Fibroblast of upper back skin (primary cell): ENCODE measurements at places on chromosomes 12 and 14.

- peak; percentile 54 for DNase-seq
Measured at GRCh38 chr12:43062201-43062895, 472.8 kb upstream of the PRICKLE1 start.

GRCh38 chr12:97985834-97986233 is 523.2 kb downstream of the RMST start:
- DNase-seq: no peak

GRCh38 chr12:99137124-99137855 is 492.2 kb downstream of the APAF1 start:
- DNase-seq: no peak

- no peak for DNase-seq
Measured at GRCh38 chr12:69834147-69834546, 9.1 kb downstream of the MYRFL start.

DNA sequence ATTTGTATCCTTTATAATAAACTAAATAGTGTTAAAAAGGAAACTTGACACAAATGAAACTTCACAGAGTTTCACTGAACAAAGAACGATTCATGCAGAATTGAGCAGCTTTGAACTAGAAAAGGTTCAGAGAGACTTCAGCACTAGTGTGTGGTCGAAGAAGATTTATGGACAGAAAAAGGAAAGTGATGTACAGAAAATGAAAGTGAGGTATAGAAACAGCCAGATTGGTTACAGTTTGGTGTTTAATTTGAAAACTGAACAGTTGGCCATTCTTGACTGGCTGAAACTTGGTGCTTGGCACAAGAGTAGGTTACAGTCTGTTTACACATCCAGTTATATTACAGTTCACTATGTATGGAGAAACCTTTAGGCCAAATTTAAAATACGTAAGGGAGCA is 207.1 kb downstream of the GALC start:
- DNase-seq: no peak

DNA sequence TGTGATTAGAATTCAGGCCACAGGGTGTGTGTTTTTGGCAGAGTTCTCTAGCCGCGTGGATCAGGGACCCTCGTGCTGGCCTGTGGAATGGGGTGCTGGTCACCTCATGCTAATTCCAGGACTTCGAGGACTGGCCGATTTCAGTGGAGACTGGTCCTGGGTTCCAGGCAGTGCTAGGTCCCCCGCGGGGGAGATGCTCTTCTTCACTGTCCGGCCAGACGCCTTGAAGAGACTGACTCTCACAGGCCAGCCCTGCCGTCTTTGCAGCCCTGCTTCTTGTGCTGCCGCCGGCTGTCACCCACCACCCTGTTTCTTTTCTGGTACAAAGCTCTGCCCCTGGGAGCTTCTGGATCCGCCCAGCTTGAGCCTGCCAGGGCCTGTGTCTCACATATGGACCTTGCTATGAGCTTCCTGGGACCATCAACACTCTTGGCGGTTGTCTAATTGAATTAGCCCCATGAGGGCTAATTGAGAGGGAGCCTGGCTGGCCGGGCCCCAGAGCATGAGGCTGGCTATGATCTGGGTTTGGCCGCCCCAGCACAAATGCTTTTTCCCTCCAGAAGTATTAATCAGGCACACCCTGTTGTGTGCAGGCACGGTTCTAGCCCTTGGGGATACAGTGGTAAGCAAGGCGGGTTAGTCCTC is 8.2 kb downstream of the MLXIP start:
- DNase-seq: no peak

DNA sequence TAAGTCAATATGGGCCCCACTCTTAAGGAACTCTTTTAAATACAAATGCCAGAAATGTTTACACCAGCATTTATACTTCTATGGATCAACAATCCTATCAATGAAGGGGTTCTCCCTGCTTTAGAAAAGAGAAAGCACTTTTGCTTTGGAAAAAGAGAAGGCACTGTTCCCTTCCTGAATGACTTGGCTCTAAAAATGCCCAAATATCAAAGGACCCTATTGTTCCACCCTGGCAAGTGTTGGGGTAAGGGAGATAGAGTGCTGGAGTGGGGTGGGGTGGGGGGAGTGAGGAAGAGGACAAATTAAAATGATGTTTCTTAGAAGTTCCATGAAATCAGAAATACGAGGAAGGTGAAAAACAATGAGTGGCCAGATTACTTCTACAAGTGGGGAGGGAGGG is 131.6 kb upstream of the GRIN2B start:
- DNase-seq: no peak

GRCh38 chr14:56002876-56003625 is 115.2 kb upstream of the PELI2 start:
- no peak for DNase-seq

GRCh38 chr14:100679707-100680438 is 46.8 kb upstream of the DLK1 start:
- peak; percentile 85 for DNase-seq

GRCh38 chr12:88056571-88056970 is 27.4 kb upstream of the C12orf50 start:
- no peak for DNase-seq

GRCh38 chr12:6204533-6205143 is 4.4 kb downstream of the CD9 start:
- DNase-seq: peak; percentile 46

DNA sequence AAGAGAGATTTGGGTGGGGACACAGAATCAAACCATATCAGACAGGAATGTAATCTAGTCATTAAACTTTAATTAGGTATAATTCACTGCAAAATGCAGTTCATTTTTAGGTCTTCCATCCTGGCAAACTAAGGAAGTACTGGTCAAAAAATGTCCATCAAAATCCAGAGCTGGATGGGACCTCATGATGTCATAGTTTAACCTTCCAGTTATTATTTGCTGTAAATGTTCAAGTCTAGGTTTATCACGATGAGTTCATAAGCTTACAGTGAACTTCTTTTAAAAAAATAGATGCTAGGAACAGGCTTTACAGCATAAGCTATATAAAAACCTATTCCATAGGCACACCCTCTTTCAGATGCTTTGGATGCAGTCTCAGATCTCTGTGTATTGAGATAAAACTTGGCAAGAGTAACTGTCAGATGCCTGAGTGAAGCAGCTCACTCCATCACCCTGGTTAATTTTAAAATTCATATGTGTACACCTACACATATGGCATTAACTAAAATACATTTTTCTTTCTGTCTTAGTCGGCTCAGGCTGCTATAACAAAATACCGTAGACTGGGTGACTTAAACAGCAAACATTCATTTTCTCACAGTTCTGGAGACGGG is 7.9 kb downstream of the SSPN start:
- peak; percentile 44 for DNase-seq

DNA sequence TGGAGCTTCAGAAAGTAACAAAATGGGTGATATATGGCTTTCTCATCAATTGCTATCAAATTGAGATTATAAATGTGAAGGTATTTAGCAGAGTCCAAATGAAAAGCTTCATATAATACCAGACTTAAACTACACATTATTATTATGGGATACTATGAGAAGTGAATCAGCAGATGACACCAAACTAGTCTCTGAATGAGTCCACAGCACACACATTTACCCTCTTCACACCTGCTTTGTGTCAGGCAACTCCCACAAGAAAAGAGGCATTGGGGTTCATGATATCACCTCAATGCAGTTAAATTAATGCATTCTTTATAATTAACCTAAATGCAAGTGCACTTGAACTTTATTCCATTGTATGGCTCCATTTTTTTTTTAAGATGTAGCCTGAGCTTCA is 330.5 kb downstream of the BCL11B start:
- no peak for DNase-seq

- DNase-seq: no peak
Measured at GRCh38 chr14:99325016-99325415, 53.0 kb upstream of the BCL11B start.

GRCh38 chr14:54928216-54928615 is 25.6 kb upstream of the GCH1 start:
- no peak for DNase-seq

- DNase-seq: peak; percentile 34
Measured at GRCh38 chr12:64687816-64688215, 71.4 kb downstream of the GNS start.

- no peak for DNase-seq
Measured at GRCh38 chr12:37565112-37565511, 751.5 kb upstream of the ALG10B start.
